ENCODE measurements at places on chromosomes 13 and 19.

GRCh38 chr13:95627590-95627989 is 16.9 kb downstream of the DZIP1 start:
- no peak for DNase-seq

GRCh38 chr13:111414341-111414740 is 93.9 kb downstream of the TEX29 start:
- no peak for DNase-seq

DNA sequence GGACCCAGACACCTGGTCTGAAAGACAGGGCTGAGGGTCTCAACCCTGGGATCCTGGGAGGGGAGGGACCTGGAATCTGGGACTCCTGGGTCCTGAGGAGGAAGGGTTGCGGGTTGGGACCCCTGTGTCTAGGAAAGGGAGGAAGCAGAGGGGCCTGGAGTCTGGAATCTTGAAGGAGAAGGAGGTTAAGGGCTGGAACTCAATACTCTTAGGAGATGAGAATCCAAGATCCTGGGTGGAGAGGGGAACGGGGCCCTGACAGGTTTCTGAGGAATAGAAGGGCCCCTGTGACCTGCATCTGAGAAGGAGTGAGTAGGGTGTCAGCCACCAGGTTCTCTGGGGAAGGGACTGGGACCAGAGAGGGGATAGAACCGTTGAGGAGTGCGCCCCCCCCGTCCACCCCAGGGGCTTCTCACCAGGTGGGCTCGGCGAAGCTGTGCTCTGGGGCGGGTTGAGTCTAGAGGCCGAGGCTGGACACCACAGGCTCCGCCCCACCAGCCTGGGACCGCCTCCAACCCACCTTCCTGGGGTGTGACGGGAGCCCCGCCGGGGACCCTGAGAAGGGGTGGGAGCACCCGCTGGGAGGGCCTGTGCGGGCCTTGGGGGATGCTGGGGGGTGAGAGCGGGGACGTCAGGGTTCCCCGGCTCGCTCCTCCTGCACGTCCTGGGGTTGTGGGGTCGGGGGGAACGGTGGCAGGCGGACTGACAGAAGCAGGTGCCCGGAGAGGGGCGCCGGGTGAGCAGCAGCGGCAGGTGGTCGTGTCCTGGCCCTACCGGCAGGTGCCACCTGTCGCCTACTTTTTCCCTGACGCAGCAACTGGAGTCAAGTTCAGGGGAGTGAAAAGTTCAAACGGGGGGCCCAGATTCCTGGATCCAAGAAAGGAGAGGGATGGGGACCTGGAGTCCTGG is at the start of gene MAMSTR:
TSS of gene MAMSTR (minus strand) at position 463 of the 909 bp plus-strand sequence. CDS start 694 bp downstream, outside the sequence.
- DNase-seq, result no peak

GRCh38 chr13:19955873-19956559 is 2.5 kb upstream of the ZMYM2 start:
- no peak for DNase-seq

DNA sequence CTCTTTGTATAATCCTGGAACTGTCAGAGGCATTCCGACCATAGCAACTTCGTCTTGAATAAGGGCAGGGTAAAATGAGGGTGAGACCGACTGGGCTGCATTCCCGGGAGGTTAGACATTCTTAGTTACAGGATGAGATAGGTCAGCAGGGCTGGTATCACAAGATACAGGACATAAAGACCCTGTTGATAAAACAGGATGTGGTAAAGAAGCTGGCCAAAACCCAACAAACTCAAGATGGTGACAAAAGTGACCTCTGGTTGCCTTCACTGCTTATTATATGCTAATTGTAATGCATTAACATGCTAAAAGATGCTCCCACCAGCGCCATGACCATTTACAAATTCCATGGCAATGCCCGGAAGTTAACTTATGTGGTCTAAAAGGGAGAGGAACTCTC is 27.7 kb upstream of the MBNL2 start:
- no peak for DNase-seq
